ENCODE measurements at places on chromosomes 16 and 17. TPM values are rescaled to one million over a fixed set of nuclear protein-coding genes. Genes with fewer than 3 reads are reported as not detected.

The CHST4 gene
- total RNA-seq: 0.44 TPM

The ANKS4B gene
- total RNA-seq: 0.05 TPM

The SNX20 gene
- total RNA-seq: 0.16 TPM

The MYCBPAP gene
- 0.88 TPM for total RNA-seq

The GABARAPL2 gene
- 125 TPM for total RNA-seq

The SLC46A1 gene
- 21.6 TPM for total RNA-seq

The FOXL1 gene
- 2.5 TPM for total RNA-seq

The ZFPM1 gene
- total RNA-seq: 4.9 TPM

Measured in camera-type eye (tissue), 1 donor.